ENCODE measurements at places on chromosomes 13 and 19.

- no peak for DNase-seq
Observed at GRCh38 chr13:101327871-101328270, 88.4 kb downstream of the NALCN start.

DNA sequence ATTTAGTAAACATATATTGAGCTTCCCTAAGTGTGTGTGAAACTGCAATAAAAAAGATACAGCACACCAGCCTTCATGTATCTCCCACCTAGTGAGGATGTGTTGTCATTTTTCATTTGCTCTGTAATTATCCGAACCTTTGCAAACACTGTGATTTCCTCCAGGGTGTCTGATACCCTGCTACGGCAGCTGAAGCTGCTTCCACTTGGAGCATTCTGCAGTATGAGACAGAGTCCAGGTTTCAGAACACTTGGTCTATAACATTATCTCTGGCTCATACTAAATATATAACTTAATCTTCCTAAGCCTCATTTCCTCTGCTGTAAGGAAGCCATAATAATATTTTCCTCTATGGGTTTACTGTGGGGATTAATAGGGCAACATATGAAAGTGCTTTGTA is 1338.1 kb upstream of the SLC10A2 start:
- no peak for DNase-seq

DNA sequence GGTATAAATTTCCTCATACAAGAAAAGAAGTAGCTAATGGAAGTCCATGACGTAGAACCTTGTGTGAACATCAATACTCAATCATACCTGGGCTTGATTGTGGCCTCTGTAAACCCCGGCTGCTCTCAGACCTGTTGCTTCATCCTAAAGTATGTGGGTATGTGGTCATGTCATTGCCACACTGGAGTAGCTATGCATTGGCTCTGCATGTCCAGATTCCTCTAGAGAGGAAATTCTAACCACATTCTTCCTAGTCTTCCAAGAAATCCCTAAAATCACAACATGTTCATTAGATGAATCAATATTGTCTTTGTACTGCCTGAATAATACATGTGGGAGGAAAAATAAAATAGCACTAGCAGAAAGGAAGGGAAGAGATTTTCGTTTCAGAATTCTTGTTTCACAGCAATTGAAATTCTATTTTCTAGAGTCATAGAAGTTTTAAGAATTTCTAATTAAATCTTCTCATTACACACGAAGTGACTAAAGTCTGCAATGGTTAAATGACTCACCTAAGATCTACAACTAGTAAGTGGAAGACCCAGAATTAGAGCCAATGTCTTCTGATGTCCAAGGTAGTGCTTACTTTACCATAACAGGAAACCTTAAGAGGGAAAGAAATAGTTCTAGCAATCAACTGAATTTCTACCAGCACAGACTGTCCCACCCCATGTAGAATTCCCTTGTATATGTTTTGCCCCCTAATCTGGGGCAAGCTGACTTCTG is 28.0 kb downstream of the RXFP2 start:
- DNase-seq = no peak

- DNase-seq = no peak
Observed at GRCh38 chr19:17841810-17842662, 5.7 kb downstream of the JAK3 start.

GRCh38 chr19:39131255-39131755 is 5.7 kb downstream of the PAK4 start:
- DNase-seq = no peak

- DNase-seq = no peak
Observed at GRCh38 chr13:42946927-42947326, 45.1 kb downstream of the EPSTI1 start.

- no peak for DNase-seq
Observed at GRCh38 chr13:96793404-96793755, 200.9 kb downstream of the OXGR1 start.

- no peak for DNase-seq
Observed at GRCh38 chr13:99558570-99559180, 57.4 kb downstream of the TM9SF2 start.

DNA sequence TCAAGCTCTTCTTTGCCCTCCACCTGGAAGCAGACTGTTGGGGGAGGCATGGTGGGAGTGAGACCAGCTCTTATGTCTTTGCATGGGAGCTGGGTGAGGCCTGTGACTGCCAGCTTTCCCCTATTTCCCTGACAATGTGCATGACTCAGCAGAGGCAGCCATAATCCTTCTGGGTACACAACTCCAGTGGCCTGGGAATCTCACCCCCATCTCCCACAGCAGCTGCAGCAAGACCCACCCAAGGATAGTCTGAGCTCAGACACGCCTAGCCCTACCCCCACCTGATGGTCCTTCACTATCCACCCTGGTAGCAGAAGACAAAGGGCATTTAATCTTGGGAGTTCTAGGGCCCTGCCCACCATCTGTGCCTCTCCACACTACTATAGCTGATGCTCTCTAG is 41.4 kb upstream of the FGF14 start:
- DNase-seq = no peak

GRCh38 chr13:77865622-77866021 is 53.0 kb downstream of the EDNRB start:
- DNase-seq = no peak

- DNase-seq = no peak
Observed at GRCh38 chr19:17411801-17412200, 6.4 kb upstream of the BST2 start.

- DNase-seq = no peak
Observed at GRCh38 chr19:58059671-58060078, 593 bp downstream of the ZNF135 start.

DNA sequence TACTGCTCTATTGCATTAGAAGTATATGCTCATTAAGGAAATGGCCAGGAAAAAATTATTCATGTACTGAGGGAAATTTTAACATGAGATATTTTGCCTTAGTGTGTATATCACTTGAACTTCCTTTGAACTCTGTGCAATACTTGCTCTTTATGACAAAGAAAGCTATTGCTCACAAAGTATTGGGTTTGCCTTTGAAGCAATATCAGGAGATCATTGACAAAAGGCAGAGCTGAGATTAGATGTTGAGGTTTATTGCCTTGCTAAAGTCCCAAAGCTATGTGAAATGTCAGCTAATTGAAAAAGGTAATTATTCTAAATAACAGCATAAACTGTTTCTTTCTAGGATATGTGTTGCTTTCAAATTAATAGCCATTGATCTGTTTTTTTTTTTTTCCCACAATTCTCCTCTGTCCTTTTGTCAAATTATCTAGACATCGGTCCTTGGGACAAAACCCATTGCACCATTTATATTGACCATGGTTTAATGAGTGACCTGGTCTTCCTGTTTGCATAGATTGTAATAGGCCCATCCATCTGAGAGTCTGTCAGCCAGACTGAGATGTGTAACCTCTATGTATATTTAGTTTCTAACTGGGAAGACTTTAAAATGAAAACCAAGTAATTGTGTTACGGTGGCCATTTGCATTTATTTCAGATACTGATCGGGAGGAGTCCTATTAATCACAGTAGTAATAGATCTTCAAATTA is 752.7 kb upstream of the GPC6 start:
- no peak for DNase-seq

- DNase-seq = no peak
Observed at GRCh38 chr19:5953030-5953589, 24.8 kb downstream of the RANBP3 start.

DNA sequence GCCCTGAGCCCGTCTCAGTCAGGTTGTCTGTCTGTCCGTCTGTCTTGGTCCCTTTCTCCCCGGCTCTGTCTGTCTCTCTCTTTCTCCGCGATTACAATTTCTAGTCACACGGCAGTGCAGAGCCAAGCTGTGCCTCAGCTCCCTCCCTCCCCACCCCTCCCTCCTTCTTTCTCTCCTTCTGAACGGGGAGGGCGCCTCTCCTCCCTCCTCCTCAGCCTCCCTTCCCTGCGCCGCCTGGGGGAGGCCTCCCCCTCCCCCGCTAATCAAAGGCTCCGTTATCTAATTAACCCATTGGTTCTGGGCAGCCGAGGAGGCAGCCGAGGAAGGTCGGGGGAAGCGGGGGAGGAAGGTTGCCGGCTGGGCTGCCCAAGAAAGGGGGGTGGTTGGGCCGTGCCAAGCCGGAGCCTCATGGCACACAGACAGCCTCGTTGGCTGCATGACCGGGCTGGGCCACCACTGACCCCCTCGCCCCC is 16.5 kb downstream of the LRRC4B start:
- no peak for DNase-seq

DNA sequence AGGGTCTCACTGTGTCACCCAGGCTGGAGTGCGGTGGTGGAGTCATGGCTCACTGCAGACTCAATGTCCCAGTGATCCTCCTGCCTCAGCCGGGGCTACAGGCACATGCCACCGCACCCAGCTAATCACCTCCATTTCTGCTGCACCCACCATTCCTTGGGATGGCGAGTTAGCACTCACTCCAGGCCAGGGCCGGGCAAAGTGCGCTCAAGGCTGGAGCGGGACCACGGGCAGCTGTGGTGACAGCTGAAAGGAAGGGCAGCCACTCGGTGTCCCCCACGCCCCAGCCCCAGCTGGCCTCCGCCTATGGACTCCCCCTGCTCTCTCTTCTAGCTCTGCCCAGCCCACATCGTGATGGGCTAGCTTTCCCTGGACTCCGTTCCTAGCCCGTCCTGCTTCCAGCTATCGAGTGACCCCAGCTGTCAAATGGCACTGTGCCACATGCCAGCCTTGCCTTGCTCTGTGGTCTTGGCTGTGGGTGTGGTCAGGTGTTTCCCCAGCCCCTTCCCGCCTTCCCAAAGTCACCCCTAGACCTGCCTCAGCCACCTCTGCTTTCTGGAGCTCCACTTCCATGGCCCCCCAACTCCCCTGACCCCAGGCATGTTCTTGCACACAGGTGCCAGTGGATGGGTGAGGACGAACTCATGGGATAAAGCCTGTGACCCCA is 4.1 kb downstream of the MICOS13 start:
- no peak for DNase-seq

DNA sequence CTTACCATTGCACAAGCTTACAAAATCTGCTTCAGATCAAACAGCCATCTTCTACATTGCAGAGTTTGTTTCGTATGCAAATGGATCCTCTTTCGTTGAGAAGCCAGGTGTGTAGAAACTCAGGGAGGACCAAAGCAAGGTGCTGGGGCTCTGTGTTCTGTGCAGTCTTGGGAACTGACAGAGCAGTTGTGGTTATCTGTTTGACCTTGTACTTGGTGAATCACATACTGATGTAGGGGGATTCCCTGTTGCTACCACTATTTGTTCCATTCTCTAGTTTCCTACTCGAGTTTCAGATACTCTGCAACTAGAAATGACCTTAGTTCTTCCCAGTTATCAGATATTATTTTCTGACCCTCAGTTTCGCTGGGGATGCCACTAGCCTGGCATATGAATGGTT is 95.2 kb upstream of the CLDN10 start:
- no peak for DNase-seq

DNA sequence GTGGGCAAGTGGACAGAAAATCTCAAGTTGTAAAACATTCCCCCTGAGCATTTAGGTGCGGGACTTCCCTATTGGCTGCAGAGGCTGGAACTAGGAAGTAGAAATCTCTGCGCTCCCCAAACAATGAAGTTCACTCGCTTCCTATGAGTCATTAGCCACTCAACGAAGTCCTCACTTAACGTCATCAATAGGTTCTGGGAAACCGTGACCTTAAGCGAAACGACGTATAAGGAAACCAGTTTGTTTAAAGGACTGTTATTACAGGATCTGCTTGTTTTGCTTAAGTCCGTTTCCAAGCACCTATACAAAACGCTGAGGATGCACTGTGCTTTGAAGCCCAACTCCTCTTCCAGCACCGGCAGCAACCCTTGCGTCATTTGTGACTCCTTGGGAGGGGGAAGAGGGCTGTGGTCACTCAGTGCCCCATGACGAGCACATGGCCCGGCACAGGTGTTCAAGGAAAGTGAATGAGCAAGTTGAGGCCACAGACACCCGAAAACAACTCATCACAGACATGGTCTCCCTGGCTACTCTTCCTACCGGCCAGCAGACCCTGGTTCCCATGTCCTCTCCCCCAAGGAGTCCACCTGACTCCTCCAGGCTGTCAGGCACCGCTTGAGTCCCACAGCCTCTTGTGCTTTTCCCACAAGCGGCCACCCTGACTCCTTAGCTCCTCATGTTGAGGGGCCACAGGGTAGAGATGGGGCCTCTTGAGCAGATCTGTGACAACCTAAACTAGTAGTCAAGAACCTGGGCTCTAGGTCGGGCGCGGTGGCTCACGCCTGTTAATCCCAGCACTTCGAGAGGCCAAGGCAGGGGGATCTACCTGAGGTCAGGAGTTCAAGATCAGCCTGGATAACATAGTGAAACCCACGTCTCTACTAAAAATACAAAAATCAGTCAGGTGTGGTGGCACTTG is 4.8 kb downstream of the RPS16 start:
- DNase-seq = peak; percentile 20

DNA sequence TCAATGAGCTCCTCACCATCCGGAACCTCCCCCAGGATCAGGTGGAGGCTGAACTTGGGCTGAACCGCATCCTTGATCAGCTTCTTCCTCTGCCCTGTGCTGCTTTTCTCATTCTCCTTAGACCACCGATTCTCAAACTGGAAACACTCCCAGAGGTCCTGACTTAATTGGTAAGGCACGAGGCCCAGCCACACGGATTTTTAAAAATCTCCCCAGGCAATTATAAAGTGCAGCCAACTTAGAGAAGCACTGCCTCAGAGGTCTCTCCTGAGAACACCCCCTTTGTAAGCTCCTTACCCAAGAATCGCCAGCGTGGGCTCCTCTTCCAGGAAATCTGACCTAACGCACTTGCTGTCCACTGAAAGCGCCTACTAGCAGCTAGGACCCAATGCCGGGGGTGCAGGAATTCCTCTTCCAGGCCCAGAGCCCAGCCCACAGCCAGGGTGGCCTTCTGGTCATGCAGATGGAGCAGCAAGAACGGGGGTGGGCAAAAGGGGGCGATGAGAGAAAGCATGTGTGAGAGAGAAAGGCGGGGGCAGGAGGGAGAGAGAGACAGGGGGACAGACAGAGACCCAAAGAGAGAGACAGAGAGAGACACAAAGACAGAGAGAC is 66.9 kb upstream of the CACNA1A start:
- DNase-seq = no peak

DNA sequence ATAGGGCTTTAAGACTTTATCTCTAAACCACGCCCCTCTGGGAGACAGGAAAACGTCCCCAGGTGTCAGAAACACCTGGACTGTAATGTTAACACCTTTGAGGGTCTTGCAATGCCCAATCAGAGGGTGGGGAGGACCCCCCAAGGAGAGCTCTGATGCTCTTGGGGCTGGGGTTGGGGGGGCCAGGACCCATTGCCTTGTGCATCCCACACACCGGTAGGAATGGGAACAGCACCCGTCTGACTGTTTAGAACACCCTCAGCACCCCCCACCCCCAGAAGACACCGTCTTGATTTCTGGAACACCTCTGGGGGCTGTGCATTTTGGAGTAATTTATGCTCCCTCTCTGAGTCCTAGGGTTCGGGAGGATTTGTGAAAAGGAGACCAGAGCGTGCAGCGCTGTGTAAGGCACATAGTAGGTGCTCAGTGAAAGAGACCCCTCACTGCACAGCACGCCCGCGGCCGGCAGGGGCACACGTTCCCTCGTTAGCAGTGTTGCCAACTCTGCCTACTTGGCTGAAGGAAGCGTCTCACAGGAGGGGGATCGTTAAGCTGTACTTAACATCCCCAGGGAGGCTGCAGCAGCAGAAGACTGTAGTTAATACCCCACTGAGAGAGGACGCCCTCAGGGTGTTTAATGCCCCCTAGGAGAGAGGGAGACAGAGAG is 2.8 kb upstream of the ERFL start:
- DNase-seq = no peak

Data from stimulated activated CD4-positive, alpha-beta T cell treated with anti-CD3 and anti-CD28 coated beads, Interleukin-1b, Interleukin-23, amount 100 ng/mL, for 1 hour (primary cell).